ENCODE measurements at places on chromosomes 5 and 9.

DNA sequence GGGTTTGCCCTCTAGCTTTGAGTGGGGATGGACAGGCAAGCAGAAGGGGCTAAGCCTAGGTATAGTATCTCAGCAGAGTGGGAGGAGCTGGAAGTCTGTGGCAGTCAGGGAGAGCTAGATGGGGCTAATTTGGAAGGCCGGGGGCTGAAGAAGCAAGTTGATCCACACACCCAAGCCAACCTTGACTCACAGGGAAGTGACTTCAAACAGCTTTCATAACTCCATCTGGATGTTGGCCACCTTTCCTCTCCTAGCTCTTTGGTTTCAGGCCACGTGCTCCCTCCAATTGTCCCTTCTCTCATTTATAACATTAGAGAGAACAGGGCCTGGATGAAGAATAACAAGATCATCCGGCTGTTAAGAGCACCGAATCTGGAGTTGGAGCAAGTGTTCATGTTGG lies 36.8 kb downstream of the EGR1 start:
- DNase-seq, result no peak

DNA sequence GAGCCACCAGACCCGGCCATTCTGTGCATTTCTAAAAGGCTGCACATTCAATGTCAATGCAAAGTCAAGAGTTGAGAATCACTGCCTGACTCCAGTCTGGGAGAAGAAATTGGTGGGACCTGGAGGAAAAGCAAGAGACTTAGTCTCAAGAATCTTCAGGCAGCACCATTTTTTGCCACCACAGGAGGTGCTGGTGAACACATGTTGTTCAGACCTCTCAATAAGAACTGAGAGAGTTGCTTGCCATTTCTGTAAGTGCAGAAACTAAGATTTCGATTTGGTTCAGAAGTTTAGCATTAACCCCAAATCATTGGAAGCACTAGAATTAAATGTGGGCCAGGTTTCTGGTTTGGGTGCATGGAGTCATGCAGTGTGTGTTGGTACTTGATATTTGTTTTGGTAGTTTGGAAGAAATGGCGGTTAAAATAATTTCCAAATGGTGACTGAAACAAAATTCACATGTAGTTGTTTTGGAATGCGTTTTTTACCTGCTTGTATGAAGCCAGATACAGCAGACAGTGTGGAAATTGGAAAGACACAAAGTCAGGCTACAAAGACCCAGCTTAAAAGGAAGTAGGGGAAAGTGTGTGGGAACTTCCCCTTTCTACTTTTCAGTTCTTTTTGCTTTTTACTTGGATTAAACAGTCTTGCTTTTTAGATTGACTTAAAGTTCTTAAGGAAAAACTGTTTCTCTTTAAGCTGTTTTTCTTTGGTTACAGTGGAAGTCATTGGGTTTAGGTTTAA lies 20.4 kb downstream of the PDE8B start:
- no peak for DNase-seq

GRCh38 chr5:17304282-17304681 lies 86.9 kb downstream of the BASP1 start:
- DNase-seq, result no peak

- DNase-seq, result no peak
Measured at GRCh38 chr5:63928451-63928850, 33.8 kb downstream of the HTR1A start.

- no peak for DNase-seq
Measured at GRCh38 chr9:109542922-109543321, 44.8 kb upstream of the PTPN3 start.

- no peak for DNase-seq
Measured at GRCh38 chr5:31890046-31890445, 251.1 kb downstream of the PDZD2 start.

GRCh38 chr9:27094640-27095298 lies 14.3 kb upstream of the TEK start:
- no peak for DNase-seq

DNA sequence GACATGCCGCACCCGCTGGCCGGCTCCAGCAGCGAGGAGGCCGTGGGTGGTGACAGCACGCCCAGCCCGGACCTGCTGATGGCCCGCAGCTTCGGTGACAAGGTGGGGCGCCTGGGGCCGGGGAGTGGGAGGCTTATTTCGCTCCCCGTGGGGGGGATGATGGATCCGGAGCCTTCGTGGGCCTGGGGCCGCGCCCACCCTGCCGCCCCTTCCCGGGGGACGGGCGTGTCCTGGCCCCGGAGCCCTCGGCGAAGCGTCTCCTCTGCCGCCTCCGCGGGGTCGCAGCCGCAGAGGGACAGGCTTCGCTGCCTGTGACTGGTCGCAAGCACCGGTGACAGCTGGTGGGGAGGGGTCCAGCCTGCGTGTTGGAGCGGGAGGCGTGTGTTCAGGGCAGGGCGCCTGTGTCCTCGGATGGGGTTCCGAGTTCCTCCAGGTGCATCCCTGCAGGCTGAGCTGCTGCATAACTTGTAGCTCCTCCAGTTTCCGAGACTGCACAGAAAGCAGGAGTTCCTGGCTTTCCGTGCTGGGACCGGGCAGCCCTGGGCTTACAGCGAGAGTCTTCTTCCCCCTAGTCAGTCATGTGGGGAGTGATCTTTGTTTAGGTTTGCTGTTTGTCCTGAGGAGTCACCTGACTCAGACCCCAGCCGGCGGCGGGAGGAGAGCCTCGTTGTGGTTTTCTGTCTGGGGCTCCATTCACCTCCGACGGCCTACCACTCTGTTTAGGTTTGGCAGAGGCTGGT lies 666 bp downstream of the SNX30 start:
- peak; percentile 48 for DNase-seq

- DNase-seq, result no peak
Measured at GRCh38 chr9:79215821-79216220, 355.9 kb upstream of the TLE4 start.

DNA sequence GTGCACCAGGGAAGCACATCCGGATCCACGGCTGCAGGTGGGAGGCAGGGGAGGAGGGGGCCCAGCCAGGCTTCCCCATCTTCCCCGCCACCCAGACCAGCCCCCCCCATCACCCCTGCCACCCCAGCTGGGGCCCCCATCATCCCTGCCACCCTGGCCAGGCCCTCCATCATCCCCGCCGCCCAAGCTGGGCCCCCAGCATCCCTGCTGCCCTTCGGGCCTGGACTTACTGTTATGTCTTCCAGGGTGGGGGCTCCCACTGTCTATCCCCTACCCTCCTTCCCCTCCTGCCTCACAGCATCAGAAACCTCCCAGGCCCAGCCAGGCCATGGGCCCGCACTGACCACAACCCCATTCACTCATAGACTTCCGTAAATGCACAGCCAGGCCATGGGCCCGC lies 27.5 kb downstream of the SLC6A18 start:
- DNase-seq, result no peak

All from CD4-positive, alpha-beta T cell treated with Interleukin-2 at 100 ng/mL for 4 hours (primary cell).